ENCODE measurements at places on chromosomes 1 and 21.

DNA sequence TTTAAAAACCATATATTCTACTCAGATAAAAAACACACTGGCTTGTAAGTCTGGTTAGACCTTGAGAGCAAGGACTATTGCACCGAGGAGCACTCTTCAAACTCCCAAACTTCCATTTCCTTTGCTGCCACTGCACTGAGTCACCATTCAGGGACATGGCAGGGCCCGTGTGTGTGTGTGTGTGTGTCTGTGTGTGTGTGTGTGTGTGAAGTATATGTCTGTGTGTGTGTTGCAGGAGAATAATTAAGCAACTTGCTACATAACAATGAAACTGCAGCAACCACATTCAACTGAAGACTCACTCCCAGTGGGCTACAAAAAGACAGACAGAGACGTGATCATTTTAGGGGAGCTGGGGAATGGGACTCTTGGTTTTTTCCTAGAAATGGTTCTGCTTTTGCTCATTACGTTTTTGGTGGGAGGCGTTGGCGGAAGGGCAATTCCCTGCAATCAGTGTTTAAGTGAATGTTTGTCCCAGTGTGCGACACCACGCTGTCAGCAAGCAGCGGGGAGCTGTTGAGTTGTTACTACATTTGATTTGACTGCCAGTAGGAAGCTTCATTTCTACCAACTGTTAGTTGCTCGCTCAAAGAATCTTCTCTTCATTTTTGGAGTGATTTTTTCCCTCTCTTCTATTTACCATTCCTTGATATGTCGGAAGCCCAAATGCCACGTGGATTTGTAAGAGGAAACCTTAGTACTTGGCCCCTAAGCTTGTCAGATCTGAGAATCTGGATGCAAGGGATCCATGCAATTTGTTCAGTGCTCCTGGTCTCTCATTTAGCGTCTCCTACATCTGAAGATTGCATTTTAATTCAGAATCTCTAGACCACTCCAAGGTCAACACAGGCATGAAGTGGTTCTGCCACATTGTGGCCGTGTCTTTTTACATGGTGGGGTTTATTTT is 36.1 kb downstream of the ESRRG start:
- no peak for DNase-seq

GRCh38 chr1:76250271-76250670 is 175.7 kb downstream of the ST6GALNAC3 start:
- no peak for DNase-seq

GRCh38 chr1:24830680-24831272 is 85.5 kb downstream of the CLIC4 start:
- no peak for DNase-seq

DNA sequence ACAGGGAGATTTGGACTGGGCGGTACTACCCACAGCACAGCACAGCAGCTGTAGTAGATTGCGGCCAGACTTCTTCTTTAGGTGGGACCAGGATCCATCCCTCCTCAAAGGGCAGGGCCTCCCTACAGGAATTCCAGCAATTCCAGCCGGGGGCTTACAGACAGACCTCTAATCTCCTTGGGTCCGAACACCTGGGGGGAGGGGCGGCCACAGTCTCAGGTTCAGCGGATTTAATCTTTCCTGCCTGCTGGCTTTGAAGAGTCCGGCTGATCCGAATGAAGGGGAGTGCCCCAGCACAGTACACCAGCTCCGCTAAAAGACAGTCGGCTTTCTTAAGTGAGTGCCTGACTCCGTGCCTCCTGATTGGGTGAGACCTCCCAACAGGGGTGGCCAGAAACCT is 1708.5 kb downstream of the BRINP3 start:
- no peak for DNase-seq

DNA sequence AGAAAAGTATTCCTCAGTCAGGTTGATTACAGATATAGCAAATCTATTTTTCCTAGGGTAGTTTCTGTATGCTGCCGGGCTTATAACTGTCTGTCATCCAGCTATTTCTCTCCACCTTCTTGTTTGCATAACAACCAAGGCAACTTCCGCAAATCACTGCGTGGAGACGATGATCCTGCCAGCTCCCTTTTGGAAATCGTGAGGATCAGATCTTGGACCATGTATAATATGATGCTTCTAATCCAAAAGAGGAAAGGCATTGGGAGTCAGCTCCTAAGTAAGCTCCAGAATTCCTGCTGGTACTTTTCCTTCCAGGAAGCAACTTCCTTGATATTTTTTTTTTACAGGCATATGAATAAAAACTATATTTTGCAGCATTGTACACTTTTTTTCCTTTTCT is 445 bp upstream of the RGS4 start:
- no peak for DNase-seq

DNA sequence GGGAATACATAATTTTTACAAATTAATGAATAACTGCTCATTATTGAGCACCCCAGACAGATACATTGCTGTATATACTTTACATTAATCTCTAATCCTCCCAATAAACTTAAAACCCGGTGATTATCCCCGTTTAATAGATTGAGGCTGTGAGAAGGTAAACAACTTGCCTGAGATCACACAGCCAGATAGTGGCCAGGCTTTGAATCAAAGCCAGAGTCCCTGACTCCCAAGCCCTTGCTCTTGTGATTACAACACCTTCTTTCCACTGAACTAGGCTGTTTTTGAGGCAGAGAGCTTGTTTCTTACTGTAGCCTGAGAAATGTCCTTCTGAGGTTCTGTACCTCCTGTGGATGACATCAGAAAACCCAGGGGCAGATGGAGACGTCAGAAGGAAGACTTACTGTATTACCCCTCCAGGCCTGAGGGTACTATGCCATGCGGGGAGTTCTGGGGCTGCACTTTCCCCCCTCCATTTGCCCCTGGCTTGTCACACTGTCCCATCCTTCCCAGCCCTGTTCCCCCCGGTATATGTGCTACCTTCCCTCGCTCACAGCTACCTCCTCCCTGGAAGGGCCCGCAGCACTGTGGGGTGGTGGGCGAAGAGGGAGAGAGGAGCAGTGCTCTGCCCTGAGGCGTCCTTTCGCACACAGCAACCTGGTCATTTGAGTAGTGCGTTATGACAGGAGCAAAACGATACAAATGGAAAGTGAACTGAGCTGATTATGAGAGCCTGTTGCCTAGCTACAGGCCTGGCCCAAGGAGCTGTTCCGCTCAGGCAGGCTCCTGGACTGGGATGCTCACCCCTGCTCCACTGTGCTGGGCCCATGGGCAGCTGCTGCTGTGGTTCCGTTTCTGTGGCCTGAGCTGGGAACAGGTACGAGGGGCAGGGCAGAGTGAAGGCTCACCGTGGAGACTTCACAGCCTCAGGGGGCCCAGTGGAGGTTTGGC is 4.6 kb downstream of the KCNC4 start:
- DNase-seq = no peak

DNA sequence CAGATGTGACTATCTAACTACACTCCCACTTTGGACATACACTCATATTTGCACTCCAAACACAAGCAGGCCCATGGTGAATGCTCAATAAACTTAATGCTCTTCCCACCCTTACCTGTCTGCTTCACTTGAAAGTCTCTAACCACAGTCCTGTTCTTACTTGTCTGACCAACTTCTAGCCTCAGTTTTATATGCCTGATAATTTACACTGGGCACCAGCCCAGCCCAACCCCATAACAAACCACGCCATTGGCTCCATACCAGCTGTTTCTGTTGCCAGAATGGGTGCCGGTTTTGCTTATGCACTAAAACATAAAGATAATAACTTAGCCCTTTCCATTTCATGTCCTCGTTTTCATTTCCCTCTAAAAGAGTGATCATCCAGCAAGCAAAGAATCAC is 395.4 kb downstream of the NTNG1 start:
- DNase-seq = no peak

DNA sequence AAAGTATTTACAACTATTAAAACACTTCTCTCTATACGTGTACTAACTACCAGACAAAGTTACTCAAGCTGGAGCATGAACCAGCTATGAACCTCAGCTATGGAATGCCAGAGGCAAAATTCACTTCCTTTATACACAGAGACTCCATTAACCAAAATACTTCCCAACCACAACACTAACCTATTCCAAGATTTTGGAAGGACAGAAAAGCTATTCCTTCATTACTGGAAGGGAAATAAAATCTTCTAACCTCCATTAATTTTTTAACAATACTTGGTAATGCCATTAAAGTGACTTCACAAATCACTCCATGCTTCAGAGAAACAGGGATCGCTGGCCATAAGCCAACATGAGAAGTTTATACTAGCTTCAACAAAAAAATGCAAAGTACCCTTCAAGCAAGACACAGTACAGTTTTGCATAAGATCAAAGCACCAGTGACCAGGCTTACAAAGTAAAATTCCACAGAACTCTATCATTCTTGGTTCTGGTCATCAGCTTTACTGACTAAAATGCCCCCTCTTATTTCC is 58.0 kb downstream of the PUM1 start:
- no peak for DNase-seq

GRCh38 chr1:64147759-64148158 is 55.7 kb upstream of the UBE2U start:
- no peak for DNase-seq

DNA sequence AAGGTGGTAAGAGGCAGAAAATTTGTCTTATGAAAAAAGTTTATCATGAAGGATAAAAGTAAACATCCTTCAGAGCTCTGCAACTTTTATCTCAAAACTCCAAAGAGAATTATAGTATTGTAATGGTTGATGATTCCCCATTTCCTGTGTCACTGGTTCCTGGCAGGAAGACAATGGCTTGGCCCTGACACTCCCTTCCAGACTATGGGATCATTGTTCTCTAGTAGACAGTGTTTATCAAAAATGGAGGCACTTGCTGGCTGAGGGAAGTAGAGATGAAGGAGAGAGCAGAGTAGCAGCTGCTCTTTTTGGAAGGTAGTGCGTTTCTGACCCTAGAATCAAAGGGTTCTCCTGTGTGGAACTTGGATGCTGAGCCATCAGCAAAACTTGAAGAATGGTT is 145.9 kb upstream of the ATP1B1 start:
- DNase-seq = no peak

- DNase-seq = no peak
Measured at GRCh38 chr1:208600456-208601190, 356.4 kb upstream of the PLXNA2 start.

- no peak for DNase-seq
Measured at GRCh38 chr1:43082740-43083139, 89.3 kb downstream of the EBNA1BP2 start.

DNA sequence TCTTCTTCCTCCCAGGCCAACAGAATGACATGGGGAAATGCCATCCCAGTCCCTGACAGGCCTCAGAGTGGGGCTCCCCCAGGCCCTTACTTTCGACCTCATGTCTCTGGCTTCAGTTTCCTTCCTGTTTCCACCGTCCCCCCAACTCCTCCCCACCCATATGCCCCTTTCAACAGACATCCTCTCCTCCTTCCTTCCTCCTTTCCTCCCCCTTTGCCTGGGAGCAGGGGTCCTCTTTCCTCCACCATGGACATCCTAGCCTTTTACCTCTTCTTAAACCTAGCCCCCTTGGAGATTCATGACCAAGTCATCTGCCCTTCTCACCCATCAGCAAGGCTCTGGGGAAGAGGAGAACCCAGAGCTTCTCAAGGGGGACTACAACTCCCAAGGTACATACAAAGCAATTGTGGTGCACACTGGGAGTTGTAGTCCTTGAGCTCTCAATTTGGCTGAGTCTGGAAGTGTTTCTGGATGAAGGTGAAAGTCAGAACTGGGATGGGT is 4.0 kb downstream of the ZBTB7B start:
- no peak for DNase-seq

GRCh38 chr1:228830954-228831481 is 95.7 kb downstream of the RHOU start:
- no peak for DNase-seq

GRCh38 chr21:32951041-32951440 is 74.7 kb upstream of the OLIG2 start:
- DNase-seq = no peak

DNA sequence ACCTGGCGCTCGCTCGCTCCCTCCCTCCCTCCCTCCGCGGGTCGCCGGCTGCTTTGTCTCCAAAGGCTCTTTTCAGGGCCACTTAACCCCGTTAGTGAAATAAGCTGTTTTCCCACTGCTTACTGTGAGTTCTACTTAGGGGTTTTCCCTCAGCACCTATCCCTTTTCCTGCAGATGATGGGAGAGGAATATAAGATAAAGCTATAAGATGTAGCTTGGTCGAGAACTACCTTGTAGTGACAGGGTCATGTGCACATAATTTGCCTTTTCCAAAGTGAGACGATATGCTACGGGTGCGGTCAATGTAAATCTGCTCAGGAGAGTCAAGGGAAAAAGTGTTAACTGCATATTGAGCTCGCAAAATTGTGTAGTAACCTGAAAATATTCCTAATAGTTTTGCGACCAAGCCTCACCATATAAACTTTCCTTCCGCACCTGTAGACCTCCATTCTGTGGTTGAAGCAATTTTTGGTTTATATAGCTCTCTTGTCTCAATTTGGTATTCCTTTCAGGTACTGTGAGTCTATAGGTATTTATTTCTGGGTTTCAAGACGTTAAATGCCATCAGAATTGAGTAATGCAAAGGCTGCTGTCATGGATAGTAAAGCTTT is 55.8 kb upstream of the BOLA1 start:
- DNase-seq = no peak

GRCh38 chr1:27614625-27615344 is 10.8 kb upstream of the AHDC1 start:
- DNase-seq = no peak

DNA sequence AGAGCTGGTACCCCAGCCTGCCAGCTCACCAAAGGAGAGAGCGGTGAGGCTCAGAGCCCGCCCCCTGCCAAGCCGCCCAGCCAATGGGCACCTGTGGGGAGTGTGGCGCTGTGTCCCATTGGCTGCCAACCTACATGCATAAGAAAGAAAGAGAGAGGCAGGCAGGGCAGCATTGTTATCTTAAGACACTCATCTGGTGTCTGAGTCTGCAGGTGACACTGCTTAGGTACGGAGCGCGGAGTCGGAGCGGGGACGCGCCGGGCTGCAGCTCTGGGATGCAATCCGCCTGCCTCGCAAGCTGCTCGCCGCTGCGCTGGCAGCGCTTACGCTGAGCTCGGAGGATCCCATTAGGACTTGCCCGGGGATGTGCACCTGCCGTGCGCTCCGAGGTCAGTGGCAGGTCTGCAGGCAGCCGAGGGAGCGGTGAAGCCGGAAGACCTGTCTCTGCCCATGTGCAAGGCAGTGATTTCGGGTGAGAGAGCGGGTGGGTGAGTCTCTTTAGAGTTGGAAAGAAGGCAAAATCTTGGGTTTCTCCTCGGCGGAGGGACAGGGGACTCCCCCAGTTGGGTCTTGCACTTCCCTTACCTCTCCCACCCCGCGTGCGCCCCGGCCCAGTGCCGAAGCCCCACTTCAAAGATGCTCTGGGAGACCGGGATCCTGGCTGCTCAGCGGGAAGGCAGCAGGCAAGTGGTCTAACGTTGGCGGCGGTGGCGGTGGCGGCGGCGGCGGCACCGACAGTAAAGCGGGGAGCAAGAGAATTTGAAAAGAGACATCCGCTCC is at the start of gene BRINP2:
TSS of gene BRINP2 (plus strand) at position 203 of the 780 bp plus-strand sequence. CDS start 58,919 bp downstream, outside the sequence.
- peak; percentile 37 for DNase-seq

DNA sequence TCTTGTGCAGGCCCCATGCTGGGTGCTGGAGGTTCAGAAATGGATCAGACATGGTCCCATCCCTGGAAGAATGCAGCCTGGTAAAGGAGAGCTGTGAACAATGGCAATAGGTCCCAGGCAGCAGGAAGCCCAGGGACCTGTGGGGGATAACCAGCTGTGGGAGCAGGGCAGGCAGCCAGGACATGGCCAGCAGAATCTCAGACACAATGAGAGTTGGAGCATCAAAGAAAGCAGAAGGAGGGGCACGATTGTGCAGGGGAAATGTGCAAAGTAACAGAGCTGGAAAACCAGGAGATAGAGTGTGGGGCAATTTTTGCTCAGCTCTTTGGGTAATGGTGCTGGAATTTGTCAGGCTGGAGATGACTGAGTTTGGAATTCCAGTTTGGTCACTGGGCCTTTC is 44.3 kb downstream of the C8B start:
- no peak for DNase-seq

All from GOT3 (cell line).